ENCODE measurements at places on chromosomes 2 and 18. TPM values are rescaled to one million over a fixed set of nuclear protein-coding genes. Genes with fewer than 3 reads are reported as not detected.

DNA sequence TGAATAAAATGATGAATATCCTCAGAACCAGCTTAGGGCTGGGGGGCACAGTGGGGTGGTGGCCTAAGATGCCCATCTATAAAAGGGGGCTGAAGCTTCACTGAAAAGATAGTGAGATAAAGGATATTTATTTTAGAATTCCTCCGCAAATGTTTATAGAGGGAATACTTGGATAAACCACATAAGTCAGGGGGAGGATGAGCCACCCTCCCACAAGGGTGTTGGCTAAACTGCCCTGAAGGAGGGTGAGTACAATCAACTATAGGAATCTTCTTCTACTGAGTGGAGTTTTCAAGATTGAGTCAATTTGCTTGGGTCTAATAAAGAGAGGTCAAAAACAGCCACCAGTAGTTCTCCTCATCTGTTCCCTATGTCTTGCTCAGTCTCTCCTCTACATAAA lies 114.5 kb upstream of the TANK start:
- DNase-seq, result no peak

DNA sequence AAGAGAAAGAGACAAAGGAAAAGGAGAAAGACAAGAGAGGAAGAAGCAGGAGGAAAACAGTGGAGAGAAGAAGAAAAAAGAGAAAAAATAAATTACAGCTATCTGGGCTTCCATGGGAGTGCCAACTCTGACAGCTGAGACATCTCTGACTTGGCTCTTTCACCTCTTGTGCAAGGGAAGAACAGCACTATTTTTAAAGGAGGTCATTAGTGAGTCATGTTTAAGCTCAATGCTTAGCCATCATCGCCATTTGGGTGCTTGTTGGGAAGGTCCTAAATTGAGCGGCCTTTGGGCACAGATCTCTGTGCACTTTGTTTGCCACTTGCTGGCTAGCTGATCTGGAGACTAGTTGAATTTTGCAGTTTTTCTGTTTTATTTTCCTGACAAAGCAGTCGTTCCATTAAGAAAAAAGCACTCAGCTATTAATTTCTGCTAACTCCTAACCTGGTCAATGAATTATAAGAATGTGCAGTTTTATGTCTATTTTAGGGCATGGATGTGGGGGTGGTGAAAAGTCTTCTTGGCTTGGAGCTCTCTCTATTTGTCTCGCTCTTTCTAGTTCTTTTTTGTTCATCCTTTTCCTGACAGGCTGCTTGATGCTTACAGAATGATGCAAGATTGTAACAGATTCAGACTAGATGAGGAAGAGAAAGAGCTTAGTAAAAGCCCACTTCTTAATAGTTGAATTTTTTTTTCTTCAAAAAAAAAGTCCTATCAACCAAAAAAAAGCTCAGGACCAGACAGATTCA lies 231.5 kb downstream of the SLC8A1 start:
- DNase-seq, result peak; percentile 33

DNA sequence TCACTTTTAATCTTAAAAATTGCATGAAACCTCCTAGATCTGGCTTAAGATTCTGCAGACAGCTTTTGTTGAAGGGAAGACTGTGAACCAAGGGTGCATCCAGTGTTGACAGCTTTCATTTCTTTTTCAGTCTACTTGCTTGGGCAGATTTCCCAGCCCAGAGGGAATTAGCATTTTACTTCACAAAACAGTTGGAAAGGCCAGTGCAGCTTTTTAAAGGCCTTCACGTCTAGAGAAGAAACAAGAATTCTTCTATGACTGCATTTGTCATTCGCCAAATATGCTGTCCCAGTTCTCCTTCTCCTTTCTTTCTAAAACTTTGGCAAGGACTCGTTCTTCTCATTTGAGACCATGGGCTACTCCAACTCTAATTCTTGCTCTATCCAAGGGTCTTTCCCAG lies 17.4 kb downstream of the NTSR2 start:
- DNase-seq, result no peak

DNA sequence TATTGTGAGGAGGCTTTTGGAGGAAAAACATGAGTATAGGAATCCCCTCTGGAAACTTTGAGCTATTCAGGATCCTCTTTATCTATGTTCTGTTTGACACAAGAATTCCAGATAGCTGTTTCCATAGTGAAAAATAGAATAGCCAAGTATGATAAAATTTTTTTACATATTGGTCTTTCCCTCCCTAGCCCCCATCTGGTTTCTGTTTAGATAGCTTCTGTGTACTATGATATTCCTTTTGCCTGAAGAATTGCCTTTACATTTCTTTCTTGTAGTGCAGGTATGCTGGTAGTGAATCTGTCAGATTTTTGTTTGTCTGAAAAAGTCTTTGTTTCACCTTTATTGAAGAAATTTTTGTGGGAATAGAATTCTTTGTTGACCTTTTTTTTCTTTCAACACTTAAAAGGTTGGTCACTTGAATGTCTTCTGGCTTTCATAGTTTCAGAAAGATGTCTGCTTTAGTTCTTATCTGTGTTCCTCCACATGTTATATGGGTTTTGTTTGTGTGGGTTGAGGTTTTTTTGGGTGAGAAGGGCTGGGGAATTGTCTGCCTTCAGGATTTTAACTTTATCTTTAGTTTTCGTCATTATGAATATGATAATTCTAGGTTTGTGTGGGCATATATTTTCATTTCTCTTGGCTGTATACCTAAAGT lies 29.9 kb upstream of the FBLN7 start:
- no peak for DNase-seq

HTR2B gene
- total RNA-seq, result 0.15 TPM

ME2 gene
- total RNA-seq, result 30.3 TPM
